ENCODE measurements at places on chromosomes 2 and 18. TPM values are rescaled to one million over a fixed set of nuclear protein-coding genes. Genes with fewer than 3 reads are reported as not detected.
A peak's percentile ranks its signal among the peaks of the same experiment; 100 is the strongest.

GRCh38 chr2:17879137-17879912 lies 858 bp downstream of the KCNS3 start:
- peaks cover 20% of the 10 kb centered on the region for H3K27me3 ChIP-seq
- H3K4me3 ChIP-seq, result peak overlapping the region; percentile 63
- peak; percentile 83 for DNase-seq
- no peak overlapping the region for H3K27ac ChIP-seq
- peaks cover 8% of the 10 kb centered on the region for H3K4me1 ChIP-seq

The UGT1A6 gene
- 0.63 TPM for total RNA-seq

The KCTD18 gene
- 14.1 TPM for total RNA-seq

- no peak for DNase-seq
- H3K27me3 ChIP-seq, result no peaks in the 10 kb centered on the region
- H3K4me1 ChIP-seq, result no peaks in the 10 kb centered on the region
- H3K36me3 ChIP-seq, result no peaks in the 10 kb centered on the region
Observed at GRCh38 chr2:180717588-180717987, 262.8 kb upstream of the UBE2E3 start.

DNA sequence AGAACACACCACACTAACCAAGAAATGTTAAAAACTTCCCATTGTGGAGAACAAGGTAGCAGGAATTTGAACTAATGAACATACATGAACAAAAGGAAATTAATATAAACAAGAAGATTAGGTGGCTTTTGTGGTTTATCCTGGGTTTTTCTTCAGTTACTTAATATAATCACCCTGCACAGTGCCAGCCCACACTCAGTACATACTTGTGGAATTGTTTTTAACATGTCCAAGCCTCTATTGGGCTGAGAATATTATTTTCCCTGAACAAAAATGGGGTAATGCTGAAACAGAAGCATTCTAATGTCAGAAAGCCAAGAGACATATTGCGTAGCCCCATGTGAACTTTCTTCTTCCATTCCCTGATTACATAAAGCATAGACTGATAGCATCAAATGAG lies 202.8 kb downstream of the DNER start:
- no peak overlapping the region for H3K27ac ChIP-seq
- no peaks in the 10 kb centered on the region for H3K36me3 ChIP-seq
- H3K27me3 ChIP-seq, result no peaks in the 10 kb centered on the region
- H3K4me1 ChIP-seq, result peaks cover 12% of the 10 kb centered on the region

DNA sequence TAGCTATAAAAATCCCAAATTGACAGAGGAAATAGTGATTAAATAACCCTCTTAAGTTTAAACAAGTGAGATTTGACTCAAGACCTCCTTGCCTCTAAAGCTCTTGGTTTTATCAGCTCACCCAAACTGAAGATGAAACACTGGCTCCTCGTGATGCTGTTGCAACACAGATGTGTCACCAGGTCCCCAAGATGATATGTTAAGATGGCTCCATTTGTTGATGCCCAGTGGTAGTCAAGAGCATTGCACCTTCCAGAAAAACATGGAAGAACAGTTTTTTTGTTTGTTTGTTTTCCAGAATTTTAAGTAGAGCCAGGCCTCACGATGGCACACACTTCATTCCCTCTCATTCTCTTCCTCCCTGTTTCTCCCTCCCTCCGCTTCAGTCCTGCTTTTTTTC lies 399.8 kb downstream of the TXNL1 start:
- no peaks in the 10 kb centered on the region for H3K27me3 ChIP-seq
- no peak for DNase-seq
- no peak overlapping the region for H3K4me3 ChIP-seq
- no peaks in the 10 kb centered on the region for H3K36me3 ChIP-seq

DNA sequence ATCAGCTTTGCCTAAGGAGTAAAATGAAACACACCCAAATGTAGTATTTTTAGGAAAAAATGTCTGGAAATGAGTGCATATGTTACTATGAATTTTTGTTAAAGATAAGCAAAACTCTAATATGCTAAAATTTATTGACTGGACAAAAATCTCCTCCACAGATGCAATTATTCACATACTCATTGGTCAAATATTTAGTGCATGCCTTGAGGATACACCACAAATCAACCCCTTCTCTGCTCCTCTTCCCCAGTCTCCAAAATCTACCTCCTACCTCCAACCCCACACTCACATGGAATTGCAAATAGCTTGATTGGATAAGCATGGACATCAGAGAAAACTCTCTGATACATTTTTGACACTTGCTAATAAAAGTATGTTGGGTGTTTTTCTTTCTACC lies 95.6 kb upstream of the CDC42EP3 start:
- no peak overlapping the region for H3K4me3 ChIP-seq
- H3K27ac ChIP-seq, result no peak overlapping the region
- H3K36me3 ChIP-seq, result no peaks in the 10 kb centered on the region
- H3K4me1 ChIP-seq, result peaks cover 5% of the 10 kb centered on the region
- DNase-seq, result no peak
- H3K27me3 ChIP-seq, result no peaks in the 10 kb centered on the region

GRCh38 chr2:120513776-120514357 lies 167.9 kb downstream of the INHBB start:
- no peaks in the 10 kb centered on the region for H3K27me3 ChIP-seq
- no peaks in the 10 kb centered on the region for H3K4me1 ChIP-seq

The VWA3B gene
- 17.8 TPM for total RNA-seq

- H3K36me3 ChIP-seq, result no peaks in the 10 kb centered on the region
- H3K27ac ChIP-seq, result no peak overlapping the region
- DNase-seq, result no peak
Observed at GRCh38 chr2:27569398-27569797, 13.4 kb upstream of the ZNF512 start.

DNA sequence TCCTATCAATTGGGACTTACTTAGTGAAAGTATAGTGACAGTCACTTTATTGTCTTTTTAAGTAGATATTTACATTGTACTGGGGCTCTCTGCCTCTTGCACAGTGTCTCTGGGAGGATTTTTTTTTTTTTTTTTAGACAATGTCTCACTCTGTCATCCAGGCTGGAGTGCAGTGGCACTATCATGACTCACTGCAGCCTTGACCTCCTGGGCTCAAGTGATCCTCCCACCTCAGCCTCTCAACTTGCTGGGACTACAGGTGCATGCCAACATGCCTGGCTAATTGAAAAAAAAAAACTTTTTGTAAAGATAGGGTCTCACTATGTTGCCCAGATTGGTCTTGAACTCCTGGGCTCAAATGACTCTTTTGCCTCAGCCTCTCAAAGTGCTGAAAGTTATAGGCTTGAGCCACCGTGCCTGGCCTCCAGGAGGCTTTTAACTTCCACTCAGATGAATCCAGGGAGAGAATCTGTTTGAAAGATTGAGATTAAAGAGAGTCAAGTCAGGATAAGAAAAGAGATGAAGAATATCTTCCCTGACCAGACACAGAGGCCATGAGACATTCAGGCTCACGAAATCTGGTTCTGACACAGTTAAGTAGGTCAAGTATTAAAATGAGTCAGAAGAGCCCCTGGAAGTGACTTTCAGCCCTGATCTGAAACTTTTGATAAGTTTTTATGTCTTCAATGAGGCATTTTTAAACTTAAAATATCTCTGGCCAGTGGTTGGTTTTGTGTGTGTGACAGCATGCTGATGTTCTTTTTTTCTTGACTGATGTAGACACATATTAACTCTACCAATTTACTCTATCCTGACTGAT lies 18.3 kb downstream of the ARHGEF33 start:
- H3K4me3 ChIP-seq, result no peak overlapping the region
- H3K36me3 ChIP-seq, result no peaks in the 10 kb centered on the region
- no peaks in the 10 kb centered on the region for H3K27me3 ChIP-seq
- DNase-seq, result no peak
- H3K4me1 ChIP-seq, result no peaks in the 10 kb centered on the region

- H3K4me3 ChIP-seq, result no peak overlapping the region
- H3K27ac ChIP-seq, result no peak overlapping the region
- peaks cover 7% of the 10 kb centered on the region for H3K4me1 ChIP-seq
- H3K36me3 ChIP-seq, result no peaks in the 10 kb centered on the region
Observed at GRCh38 chr2:189658306-189659212, 2.7 kb upstream of the ASNSD1 start.

The LMAN2L gene
- 16.7 TPM for total RNA-seq

The CROCC2 gene
- total RNA-seq, result 17.4 TPM

The UBXN4 gene
- 78.4 TPM for total RNA-seq

The CHMP3 gene
- 126 TPM for total RNA-seq

GRCh38 chr2:101007415-101008345 lies 5.6 kb downstream of the RPL31 start:
- H3K4me3 ChIP-seq, result no peak overlapping the region
- no peak for DNase-seq
- no peaks in the 10 kb centered on the region for H3K27me3 ChIP-seq
- no peak overlapping the region for H3K27ac ChIP-seq
- H3K4me1 ChIP-seq, result peaks cover 10% of the 10 kb centered on the region

The FMNL2 gene
- total RNA-seq, result 45.6 TPM

GRCh38 chr2:98701230-98701629 lies 29.7 kb downstream of the MGAT4A start:
- no peak overlapping the region for H3K27ac ChIP-seq
- no peak overlapping the region for H3K4me3 ChIP-seq
- no peaks in the 10 kb centered on the region for H3K27me3 ChIP-seq

GRCh38 chr2:174682578-174683391 lies 81.5 kb downstream of the CHRNA1 start:
- H3K36me3 ChIP-seq, result peaks cover 3% of the 10 kb centered on the region
- H3K4me3 ChIP-seq, result peak overlapping the region; percentile 89
- H3K27me3 ChIP-seq, result no peaks in the 10 kb centered on the region
- H3K4me1 ChIP-seq, result peaks cover 14% of the 10 kb centered on the region

GRCh38 chr2:45860136-45861121 lies 209.0 kb downstream of the PRKCE start:
- H3K4me1 ChIP-seq, result peaks cover 16% of the 10 kb centered on the region
- H3K27me3 ChIP-seq, result no peaks in the 10 kb centered on the region
- no peaks in the 10 kb centered on the region for H3K36me3 ChIP-seq

The CXCR1 gene
- 1.9 TPM for total RNA-seq

DNA sequence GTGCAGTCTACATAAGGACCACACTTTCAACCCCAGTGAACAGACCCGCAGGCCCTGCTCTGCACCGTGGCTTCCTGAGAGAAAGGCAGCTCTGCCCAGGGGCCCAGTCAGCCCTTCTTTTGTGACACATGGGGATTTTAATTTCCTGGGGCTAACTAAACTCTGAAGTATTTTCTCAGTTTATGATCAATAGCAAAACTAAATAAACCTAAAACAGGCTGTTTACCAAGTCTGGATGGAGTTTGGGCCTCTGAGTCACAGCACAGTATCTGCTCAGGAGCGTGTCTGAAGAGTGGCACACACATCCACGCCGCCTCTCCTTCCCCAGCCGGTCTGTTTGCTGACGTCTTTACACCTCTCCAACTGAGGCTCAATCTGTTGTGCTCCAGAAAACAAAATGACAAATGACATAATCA lies 72.3 kb downstream of the LDLRAD4 start:
- no peak overlapping the region for H3K4me3 ChIP-seq
- H3K4me1 ChIP-seq, result peaks cover 2% of the 10 kb centered on the region
- no peak for DNase-seq
- H3K36me3 ChIP-seq, result no peaks in the 10 kb centered on the region

DNA sequence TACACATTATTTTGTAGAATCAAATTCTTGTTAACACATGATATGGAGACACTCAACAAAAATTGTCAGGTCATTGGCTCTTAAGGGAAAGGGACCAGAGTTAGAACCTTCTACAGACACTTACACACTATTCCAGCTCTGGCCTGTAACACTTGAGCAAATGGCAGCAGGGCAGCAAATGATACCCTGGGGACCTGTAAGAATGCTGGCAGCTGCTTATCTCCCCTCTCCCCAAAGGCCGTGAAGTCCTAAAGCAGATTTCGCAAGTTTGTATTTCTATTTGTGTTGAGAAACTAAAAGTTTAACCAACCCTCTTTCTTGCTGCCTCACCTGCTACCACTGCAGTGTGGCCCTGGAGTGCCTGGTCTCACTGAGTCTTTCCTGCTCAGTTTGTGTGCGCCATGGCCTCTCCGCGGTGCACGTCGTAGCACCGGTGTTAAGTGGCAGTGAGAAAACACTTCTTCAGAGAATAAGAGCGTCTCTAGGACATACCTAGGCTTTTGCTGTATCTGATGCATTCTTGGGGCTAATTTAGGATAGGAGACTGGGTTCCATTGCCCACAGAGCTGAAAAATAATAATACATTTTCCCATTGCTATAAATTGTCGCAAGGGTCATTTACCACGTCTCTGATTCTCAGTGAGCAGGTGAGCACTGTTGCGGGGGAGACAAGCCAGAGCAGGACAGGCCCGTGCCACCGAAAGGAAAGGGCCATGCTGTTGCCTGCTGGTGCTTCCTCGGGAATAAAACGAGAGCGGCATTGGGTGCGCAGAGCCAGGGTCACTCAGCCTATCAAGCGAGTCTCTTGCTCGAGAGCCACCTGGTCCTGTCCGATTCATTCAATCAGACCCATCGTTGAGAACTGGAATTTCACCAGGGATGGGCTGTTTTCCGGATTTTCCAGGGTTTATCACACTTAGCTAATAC lies 204.9 kb downstream of the PTGR3 start:
- no peak for DNase-seq
- H3K4me3 ChIP-seq, result no peak overlapping the region
- no peaks in the 10 kb centered on the region for H3K36me3 ChIP-seq
- H3K27ac ChIP-seq, result no peak overlapping the region
- H3K27me3 ChIP-seq, result no peaks in the 10 kb centered on the region

- no peaks in the 10 kb centered on the region for H3K27me3 ChIP-seq
- H3K36me3 ChIP-seq, result no peaks in the 10 kb centered on the region
- no peaks in the 10 kb centered on the region for H3K4me1 ChIP-seq
- no peak overlapping the region for H3K4me3 ChIP-seq
Observed at GRCh38 chr2:72980535-72981217, 63.4 kb downstream of the EMX1 start.

DNA sequence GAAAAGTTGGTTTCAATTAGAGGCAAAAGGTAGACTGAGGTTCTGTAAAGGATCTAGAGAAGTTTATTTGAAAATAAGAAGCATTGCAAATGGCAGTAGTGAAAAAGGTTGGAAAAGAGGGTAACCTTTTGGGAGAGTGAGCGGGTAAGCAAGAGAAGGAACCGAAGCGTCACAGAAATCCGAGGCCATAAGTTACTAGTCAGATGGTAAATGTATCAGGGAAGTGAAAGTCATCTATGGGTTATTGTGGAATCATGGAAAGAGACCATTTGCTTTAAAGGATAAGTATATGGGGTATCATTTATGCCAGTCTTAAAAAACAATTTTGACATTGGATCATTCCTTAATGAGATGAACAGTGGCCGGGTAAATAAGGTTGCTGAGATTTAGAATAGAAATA lies 30.5 kb downstream of the EML4 start:
- H3K4me1 ChIP-seq, result peaks cover 38% of the 10 kb centered on the region
- no peak overlapping the region for H3K27ac ChIP-seq
- DNase-seq, result no peak

DNA sequence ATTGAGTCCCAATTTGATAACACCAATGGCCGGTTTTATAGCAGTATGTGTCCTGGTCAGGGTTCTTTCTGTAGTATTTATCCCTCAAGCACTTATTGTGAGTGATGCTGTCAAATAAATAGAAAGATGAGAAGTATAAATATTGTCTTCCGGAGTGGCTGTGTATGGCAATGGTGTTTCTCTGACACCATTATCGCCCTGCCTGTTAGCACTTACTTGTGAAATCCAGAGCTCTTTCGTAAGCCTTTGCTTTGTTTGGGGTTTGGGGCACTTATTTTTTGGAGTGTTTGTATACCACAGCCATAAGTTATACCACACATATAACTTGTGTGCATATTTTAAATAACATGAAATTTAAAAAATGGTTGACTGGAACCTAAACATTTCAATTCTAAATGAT lies 29.3 kb downstream of the CD8B2 start:
- H3K27ac ChIP-seq, result no peak overlapping the region
- no peak for DNase-seq
- no peak overlapping the region for H3K4me3 ChIP-seq
- no peaks in the 10 kb centered on the region for H3K4me1 ChIP-seq
- H3K36me3 ChIP-seq, result no peaks in the 10 kb centered on the region
